ENCODE measurements at places on chromosomes 6 and 20.

GRCh38 chr20:33791959-33792597, 19.1 kb upstream of the CHMP4B start:
- DNase-seq: no peak

- no peak for DNase-seq
Observed at GRCh38 chr6:88124925-88125557, 41.1 kb downstream of the CNR1 start.

DNA sequence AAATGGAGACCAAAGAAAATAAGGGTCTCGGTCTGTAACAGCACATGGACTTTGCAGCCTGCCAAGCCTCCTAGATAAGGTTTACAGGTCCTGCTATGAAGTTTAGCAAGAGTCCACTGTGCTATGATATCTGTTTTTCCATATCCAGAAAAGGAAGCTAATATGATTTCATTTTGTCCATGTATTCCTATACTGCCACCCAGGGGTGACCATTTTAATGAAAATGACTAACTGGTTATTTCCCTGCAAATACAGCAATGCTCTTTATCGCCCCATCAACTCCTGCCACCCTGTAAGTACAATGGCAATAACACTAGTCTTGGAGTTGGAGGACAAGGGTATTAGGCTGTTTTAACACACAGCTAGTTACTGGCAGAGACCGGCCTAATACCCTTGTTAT, 115.2 kb upstream of the GLP1R start:
- DNase-seq: peak; percentile 36

DNA sequence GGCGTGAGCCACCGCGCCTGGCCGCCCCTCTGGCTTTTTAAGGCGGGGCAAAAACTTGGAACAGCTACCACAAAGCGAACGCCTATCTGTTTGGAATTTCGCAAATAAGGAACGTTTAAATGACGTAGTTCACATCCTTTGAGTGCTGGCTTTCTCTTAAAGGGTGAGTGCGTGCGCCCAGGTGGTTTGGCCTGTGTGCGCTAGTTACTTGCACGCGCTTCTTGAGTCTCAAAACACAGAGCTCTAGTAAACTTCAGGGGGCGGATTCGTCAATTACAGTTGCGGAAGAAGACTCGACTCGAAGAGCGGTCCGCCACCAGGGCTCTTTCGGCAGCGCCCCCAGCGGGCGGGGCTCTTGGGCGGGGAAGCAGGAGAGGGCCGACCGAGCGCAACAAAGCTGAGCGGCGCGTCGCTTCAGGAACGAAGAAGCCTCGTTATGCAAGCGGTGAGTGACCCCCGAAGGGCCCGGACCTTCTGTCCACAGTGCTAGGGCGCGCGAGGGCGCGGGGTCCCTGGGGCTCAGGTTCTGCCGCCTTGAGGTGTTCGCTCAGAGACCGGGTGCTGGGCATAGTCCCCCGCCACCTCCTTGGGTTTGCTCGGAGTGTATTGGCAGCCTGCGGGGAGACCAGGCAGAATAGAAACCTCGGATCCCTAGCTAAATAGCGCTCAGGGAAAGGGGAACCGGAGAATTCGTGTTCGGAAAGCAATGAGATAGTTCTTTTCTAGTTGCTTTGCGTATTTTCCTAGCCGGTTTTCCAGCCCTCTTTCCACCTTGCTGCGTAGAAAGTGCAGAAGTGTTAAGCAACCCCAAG, at the start of gene SYCP2L:
SYCP2L (plus strand) TSS at position 362 of the 812 bp plus-strand sequence; CDS start at position 437, 75 bp downstream.
- no peak for DNase-seq

DNA sequence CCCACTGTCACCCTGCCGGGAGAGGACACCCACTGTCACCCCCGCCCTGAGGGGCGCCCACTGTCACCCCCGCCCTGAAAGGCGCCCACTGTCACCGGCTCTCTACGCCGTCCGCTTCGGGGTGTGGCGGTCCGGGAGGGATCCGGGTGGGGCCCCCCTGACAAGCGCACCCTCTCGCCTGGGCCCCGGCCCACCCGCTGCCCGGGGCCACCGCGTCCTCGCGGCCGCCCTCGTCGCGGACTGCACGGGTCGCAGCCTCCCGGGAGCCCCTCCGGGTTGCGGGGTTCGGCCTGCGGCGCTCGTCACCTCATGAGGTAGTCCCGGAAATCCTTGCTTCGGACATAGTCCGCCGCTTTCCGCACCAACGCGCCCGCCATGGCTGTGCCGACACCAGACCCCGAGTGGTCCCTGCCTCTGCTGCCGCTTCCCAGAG, 224 bp downstream of the MPC1 start:
- DNase-seq: no peak

- DNase-seq: no peak
Observed at GRCh38 chr6:1641343-1641885, 31.7 kb downstream of the FOXC1 start.

GRCh38 chr6:40948570-40948969, 90.5 kb downstream of the UNC5CL start:
- no peak for DNase-seq

DNA sequence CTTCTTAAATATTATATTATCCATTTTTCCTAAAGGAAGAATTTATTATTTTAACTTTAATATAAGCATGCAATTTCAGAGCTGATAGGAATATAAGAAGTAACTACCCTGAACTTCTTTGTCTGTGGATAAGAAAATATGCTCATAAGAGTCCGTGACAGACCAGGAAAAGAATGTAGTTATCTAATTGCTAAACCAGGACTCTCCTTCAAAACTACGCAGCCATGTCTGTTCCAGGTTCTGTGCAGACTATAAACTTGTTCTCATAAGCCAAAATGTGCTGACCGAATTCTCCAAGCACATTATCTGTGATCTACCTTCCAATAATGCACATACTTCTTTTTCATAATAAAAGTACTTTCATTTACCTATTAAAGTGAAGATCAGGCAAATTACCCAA, 116.5 kb downstream of the TRDN start:
- no peak for DNase-seq

- DNase-seq: no peak
Observed at GRCh38 chr6:37631295-37631694, 66.4 kb downstream of the MDGA1 start.

GRCh38 chr6:109623288-109623687, 67.7 kb downstream of the AK9 start:
- DNase-seq: no peak

GRCh38 chr6:25537349-25538018, 114.5 kb upstream of the SCGN start:
- DNase-seq: no peak

- no peak for DNase-seq
Observed at GRCh38 chr6:112030961-112031660, 22.8 kb upstream of the CCN6 start.

DNA sequence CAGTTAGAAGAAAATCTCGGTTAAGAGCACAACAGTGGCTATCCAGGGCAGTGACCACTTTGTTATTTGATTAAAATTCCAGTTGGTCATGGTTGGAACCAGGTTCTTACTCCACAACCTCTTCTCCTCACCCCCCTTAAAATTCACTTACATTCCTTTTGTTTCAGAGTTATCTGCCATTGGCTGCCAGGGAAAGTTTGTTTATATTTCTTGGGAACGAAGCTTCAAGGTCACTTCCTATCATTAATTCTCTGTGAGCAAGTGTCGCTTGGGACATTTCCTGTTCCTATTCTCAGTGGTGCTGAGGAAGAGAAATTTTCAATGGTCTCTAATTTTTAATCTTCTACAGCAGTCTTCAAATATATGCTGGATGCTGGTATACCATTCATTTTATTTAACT, 121.1 kb upstream of the COL21A1 start:
- DNase-seq: no peak

DNA sequence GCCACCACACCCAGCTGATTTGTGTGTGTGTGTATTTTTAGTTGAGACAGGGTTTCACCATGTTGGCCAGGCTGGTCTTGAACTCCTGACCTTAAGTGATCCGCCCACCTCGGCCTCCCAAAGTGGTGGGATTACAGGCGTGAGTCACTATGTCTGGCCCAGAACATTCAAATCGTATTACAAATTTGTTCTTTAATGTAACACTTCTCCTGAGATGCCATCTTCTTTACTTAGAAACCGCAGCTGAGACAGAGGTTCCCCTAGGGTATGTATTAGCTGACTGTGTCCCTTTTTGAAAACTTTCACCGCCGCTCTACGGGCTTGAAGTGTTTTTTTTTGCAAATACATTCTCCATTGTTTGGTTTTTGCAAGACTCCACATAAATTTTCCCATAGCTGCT, 62.6 kb downstream of the TOX2 start:
- no peak for DNase-seq

DNA sequence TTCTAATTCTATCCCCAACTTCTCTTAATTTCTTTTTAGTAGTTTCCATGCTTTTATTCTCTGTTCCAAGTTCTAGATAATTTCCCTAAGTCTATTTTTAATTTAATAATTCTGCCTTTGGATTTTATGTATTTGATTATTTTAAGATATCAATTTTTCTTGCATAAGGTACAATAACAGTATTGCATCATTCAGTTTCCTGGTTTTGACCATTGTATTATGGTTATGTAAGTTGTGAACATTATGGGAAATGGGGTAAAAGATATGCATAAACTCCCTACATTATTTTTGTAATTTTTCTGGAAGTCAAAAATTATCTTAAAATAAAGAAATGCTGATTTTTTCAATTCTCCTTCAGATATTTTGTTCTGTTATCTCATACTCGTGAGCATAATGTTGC, 21.1 kb upstream of the CENPW start:
- no peak for DNase-seq

DNA sequence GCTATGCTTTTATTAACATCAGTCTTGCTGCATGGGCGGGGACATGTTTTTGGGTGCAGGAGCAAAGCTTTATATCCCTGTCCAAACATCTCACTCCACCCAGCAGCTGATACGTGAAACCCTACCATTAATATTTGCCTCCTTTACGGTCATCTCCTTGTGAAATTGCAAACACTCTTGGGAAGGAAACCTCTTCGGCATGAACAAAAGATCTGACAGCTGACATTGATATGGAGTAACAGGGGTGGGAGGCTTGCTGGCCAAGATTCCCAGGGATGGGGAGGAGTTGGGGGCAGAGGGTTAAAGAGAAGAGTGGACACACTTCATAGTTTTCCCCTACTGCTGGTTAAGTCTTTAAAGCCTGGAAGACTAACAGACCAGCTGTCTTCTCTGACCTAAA, 22.2 kb upstream of the VEGFA start:
- no peak for DNase-seq

- no peak for DNase-seq
Observed at GRCh38 chr20:51013577-51014330, 9.2 kb downstream of the KCNG1 start.

GRCh38 chr20:49790077-49790798, 22.4 kb upstream of the SLC9A8 start:
- DNase-seq: no peak

DNA sequence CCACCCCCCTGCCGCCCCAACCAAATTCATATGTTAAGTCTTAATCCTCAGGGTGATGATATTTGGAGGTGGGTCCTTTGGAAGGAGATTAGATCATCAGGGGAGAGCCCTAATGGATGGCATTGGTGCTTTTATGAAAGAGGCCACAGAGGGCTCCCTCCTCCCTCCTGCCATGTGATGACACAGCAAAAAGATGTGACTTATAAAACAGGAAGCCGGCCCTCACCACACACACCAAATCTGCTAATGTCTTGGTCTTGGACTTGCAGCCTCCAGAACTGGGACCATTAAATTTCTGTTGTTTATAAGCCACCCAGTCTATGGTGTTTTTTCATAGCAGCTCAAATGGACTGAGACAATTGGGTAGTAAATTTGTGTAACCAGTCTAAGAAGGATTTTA, 176.3 kb downstream of the ADGRG6 start:
- DNase-seq: no peak

DNA sequence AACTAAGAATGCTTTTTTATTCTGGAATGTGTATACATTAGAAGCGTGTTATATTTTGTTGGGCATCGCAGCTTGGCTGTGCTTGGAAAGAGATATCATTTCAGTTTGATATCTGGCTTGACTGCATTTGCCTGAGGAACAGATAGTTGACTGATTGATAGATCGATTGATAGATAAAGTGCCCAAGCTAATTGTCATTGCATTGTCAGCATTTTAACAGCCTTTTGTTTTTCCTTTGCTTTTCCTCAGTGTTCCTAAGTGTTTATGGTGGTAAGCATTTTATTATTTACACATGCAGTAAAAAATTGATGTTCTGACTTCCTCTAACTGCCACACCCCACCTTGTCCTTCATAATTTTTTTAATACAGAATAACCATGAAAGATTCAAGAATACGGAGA, 180.9 kb upstream of the GRIK2 start:
- DNase-seq: no peak

DNA sequence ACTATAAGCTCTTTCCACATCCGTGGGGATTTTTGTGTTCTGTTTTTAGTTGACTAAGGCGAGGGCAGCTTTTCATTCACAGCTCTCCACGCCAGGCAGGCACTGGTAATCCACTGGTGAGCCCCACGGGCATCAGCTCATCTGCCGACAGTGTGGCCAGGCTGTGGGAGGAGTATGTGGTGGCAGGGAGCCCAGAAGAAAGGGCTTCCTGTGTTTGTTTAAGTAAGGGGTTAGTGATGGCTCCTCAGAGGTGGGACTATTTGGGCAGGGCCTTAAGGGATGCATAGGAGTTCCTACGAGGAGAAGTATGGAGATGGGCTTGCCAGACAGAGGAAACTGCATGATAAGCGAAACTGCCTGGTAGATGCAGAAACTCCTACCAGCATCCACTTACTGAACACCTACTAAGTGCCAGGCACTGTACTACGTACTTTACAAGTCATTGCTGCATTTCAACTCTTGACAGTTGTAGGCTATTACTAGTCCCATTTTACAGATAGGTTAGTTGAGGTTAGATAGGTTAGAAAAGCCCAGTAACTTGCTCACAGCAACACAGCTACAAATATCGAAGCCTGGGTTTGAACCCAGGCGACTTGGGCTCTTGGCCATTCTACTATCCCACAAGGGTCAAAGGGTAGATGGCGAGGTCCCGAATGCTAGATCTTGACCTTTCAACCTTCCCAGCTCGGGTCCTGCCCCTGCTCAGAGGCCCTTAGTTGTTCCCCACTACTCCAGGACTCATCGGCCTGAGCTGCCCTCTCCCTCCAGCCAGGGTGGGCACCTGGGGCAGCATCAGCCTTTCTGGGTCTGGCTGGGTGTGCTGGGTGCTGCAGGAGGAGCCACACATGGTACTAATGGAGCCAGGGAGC, 55.1 kb downstream of the CEBPB start:
- DNase-seq: no peak

DNA sequence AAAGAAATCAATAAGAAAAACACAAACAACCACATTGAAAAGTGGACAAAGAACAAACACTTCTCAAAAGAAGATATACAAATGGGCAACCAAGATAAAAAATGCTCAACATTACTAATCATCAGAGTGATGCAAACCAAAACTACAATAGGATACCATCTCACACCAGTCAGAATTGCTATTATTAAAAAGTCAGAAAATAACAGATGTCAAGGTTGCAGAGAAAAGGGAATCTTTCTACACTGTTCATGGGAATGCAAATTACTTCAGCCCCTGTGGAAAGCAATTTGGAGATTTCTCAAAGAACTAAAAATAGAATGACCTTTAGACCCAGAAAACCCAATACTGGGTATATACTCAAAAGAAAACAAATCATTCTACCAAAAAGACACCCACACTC, 29.8 kb downstream of the KIF6 start:
- DNase-seq: no peak

- DNase-seq: no peak
Observed at GRCh38 chr6:75282706-75283105, 1.9 kb downstream of the TMEM30A start.

Data from SW 1271 (cell line).